ENCODE measurements at places on chromosomes 11 and 22.

DNA sequence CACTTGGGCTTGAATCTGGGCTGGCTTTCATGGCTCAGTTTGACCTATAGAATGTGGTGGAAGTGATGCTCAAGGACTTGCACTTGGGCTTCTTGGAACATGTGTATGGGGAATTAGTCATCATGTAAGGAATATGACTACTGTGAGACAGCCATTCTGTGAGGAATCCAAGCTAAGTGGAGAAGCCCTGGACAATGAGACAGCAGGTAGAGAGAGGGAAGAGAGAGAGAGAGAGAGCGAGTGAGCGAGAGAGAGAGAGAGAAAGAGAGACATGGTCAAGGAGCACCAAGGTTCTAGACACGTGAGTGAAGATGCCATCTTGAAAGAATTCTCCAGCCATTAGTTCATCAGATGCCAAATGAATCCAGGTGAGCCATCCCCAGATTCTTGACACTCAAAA is 261.6 kb upstream of the SORL1-AS1 start:
- DNase-seq = no peak

DNA sequence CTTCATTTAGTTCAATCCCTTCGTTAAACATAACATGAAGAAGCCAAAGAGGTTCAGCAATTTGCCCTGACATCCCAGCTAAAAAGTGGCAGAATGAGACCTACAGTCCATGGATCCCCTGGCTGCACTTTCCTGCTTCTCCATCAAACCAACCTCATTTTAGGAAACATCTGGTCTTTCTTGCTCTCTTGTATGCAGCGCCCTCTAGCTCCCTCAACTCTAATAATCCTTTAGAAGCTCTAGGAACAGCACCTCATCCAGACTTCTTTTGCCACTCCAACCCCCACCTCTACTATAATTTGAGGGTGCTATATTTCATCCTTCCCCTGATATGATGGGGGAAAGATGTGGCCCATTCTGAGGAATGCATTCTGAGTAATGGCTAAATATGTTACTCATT is 7.4 kb downstream of the CNTF start:
- DNase-seq = peak; percentile 39

GRCh38 chr11:112614605-112615004 is 346.6 kb upstream of the NCAM1 start:
- no peak for DNase-seq

GRCh38 chr11:119734788-119735187 is 5.8 kb upstream of the NECTIN1 start:
- no peak for DNase-seq

DNA sequence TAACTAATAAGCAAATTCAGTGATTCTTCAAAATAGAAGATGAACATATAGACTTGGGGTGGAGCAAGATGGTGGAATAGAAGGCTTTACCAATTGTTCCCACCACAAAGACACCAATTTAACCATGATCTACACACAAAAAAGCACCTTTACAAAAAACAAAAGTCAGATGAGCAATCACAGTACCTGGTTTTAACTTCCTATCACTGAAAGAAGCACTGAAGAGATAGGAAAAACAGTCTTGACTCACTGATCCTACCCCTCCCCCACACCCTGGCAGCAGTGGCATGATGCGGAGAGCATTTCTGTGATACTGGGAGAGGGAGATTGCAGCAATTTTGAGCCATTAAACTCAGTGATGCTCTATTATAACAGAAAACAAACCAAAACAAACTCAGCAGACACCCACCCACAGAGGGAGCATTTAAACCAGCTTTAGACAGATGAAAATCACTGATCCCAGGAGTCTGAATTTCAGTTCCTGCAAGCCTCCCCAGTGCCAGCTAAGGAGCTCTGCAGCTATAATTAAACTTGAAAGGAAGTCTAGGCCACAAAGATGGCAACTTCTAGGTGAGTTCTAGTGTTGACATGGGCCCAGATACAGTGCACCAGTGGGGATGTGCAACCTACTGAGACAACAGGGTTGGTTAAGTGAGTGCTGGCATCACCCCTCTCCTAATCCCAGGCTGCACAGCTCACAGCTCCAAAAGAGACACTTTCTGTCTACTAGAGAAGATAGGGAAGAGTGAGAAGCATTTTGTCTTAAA is 161.8 kb upstream of the GRIA4 start:
- no peak for DNase-seq

- DNase-seq = no peak
Measured at GRCh38 chr11:86138958-86139357, 70.1 kb upstream of the PICALM start.

GRCh38 chr11:60717956-60718355 is 6.6 kb upstream of the MS4A18 start:
- no peak for DNase-seq

- DNase-seq = no peak
Measured at GRCh38 chr22:32684822-32685187, 116.7 kb upstream of the TIMP3 start.

DNA sequence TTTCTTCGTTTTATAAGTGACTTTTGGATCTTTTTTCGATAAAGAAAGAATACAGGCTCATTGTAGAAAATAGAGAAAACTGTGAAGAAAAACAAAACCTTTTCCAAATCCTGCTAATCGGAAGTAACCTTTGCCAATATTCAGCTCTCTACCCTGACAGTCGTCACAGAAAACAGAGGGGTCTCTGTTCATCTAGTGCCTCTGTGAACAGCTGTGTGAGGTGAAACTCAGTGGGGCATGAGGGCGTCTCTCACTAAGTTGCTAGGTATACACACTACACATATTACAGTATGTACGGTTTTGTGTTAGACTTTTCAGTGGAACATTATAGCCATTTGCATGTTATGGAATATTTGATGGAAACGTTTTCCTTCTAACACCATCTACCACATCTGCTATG is 39.4 kb downstream of the DHCR7 start:
- no peak for DNase-seq

DNA sequence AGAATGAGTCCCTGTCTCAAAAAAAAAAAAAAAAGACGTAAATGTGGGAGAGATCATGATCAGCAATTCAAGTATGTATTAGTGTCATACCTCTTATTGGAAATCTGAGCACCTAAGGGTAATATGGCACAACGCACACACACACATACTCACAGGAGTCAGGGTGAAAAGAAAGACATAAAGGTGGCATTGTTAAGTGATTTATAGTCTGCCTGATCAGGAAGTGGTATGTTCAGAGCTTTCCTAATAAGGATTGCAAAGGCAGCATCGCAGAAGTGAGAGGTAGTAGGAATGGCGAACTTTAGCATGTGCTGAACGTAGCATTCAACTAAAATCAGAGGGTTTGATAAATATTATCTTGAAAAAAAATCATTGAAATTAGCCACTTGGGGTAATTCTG is 854.3 kb downstream of the METTL15 start:
- no peak for DNase-seq

DNA sequence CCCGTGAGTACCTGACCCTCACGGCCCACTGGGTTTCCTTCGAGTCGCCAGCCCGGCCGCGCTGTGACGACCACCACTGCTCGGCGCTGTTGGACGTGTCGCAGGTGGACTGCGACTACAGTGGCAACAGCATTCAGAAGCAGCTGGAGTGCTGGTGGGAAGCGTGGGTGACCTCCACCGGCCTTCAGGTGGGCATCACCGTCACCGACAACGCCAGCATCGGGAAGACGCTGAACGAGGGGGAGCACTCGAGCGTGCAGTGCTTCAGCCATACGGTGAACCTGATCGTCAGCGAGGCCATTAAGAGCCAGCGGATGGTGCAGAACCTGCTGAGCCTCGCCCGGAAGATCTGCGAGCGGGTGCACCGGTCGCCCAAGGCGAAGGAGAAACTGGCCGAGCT is 32.2 kb downstream of the ZBED4 start:
- DNase-seq = no peak

DNA sequence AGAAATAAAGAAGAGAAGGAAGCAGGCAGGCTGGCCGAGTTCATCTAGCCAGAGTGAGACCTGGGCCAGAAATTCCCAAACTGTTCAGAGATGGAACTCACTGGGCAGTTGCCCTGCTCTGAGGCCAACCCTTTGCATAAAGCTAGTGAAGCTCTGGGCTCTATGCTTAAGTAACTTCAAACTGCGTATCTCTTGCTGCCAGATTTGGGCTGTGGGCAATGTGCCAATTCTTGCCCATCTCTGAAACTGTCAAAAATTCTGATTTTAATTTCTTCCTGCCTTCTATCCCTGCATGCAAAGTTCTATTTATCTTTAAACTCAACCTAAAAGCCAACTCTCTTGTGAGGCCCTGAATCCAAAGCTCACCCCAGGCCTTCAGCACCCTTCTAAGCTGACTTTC is 36.2 kb upstream of the HEPHL1 start:
- DNase-seq = no peak

DNA sequence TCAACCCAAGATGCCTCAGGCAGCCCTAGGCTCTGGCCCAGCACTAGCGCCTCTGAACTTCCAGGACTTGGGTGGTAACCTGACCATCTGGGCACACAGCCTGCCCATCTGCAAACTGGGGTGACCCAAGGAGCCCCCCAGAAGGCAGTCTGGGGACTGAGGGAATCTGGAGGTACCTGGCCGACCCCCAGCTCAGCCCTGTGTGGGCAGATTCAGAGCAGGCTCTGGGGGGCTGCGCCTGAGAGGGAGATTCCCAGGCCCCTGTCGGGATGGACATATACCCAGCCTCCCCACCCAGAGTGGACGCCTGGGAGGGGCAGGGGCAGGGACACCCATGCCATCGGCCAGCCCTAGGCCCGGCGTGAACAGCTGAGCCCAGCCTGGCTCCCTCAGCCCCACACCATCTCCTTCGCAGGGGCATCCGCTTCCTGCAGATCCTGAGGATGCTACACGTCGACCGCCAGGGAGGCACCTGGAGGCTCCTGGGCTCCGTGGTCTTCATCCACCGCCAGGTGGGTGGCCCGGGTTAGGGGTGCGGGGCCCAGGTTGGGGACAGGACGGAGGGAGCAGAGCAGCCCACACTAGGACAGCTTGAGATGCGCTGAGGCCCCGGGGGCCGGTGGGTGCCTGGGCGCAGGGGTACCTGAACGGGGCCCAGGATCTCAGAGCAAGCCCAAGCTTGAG is 126.9 kb downstream of the KCNQ1 start:
- DNase-seq = no peak

- no peak for DNase-seq
Measured at GRCh38 chr11:11728386-11728785, 106.6 kb upstream of the GALNT18 start.

- no peak for DNase-seq
Measured at GRCh38 chr11:68414496-68415221, 45.9 kb upstream of the PPP6R3 start.

DNA sequence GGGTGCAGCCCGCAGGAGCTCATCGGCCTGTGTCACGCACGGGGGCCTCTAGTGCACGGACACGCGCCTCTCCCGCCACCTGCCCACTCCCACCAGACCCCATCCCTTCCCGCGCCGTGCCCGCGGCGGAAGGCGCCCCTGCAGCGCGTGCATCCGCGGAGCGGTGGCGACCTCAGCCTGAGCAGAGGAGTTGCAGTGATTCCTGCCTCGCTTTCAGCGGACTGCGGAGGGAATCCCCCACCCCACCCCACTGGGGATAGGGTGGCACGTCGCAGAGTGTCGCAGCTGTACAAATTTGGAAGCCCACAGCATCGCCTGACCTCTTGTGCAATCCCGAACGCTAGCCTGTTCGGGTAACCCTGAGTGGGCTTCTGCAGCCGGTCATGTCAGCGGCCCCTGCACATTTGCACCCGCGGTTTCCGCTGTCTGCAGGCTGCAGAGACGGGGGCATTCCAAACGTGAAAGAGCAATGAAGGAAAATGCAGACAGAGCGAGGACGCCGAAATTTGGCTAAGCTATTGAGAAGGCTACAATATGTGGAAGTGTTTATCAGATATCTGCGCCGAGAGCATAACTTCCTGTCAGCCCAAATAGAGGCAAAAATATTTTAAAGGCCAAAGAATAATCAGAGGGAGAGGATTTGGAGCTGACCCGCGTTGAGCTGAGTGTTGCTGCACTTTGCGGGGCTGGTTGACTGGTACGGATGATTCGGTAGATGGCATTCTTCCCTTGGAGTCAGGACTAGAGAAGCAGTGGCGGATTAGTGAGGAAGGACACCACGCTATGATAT is 617 bp upstream of the ARHGAP20 start:
- DNase-seq = peak; percentile 28

DNA sequence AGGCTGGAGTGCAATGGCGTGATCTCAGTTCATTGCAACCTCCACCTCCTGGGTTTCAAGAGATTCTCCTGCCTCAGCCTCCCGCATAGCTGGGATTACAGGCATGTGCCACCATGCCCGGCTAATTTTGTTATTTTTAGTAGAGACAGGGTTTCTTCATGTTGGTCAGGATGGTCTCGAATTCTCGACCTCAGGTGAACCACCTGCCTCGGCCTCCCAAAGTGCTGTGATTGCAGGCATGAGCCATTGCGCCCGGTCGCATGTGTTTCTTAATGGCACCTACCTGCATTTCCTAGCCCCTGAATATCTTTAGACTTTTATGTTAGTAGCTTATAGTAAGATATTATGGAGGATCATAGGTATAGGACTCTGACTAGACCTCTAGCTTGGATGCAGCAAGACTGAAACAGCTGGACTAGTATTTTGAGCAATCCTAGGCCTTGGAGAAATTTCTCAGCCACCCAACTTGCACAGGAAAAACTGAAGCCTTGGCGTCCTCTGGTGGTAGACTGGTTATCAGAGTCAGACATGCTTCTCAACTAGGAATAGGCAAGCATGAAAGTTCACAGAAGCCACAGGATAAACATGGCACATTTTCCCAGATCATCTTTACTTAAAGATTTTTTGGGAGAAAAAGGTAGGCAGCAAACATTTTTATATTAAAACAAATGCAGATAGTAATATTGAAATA is 22.7 kb upstream of the C1QTNF4 start:
- DNase-seq = peak; percentile 45

GRCh38 chr11:2077061-2077802 is 62.0 kb downstream of the IGF2 start:
- DNase-seq = no peak

GRCh38 chr11:78227921-78228320 is 39.2 kb downstream of the USP35 start:
- no peak for DNase-seq

DNA sequence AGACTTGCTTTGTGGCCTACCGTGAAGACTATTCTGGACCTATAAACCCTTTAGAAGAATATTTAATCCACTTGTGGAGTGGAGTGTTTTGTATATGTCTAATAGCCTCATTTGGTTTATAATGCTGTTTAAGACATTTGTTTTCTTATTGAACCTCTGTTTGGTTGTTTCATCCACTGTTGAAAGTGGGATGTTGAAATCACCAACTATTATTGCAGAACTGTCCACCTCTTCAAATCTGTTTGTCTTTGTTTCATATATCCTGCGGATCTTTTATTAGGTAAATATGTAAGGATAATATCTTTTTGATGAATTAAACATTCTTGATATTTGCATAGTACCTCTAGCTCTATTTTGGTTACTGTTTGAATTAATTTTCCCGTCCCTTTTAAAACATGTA is 49.1 kb downstream of the XKR3 start:
- no peak for DNase-seq

DNA sequence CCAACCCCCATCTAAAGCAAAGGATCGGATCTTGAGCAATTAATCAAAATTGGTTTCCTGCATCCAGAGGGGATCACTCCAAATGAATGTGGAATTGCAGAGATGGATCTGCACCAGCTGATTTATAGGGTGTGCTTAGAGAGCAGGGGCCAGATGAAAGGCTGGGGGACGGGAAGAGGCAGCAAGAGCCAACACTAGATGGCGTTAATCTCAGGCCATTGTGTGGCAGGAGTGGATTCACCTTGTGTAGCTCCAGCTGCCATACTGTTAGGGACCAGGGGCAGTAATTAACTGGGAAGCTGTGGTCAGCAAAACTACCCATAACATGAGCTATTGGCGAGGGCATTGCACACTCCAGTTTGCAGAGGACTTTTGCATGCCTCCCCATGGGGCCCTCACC is 35.6 kb downstream of the SERPINH1 start:
- DNase-seq = peak; percentile 75
